A549 (cell line): ENCODE measurements at places on chromosomes 16 and 17. TPM values are rescaled to one million over a fixed set of nuclear protein-coding genes. Genes with fewer than 3 reads are reported as not detected.

TNFRSF17 gene
- polyA plus RNA-seq = not detected in 3 replicates

SYCE1L gene
- 5.2 to 8.0 TPM (median 6.6 TPM) in 3 replicates for polyA plus RNA-seq

DBNDD1 gene
- polyA plus RNA-seq = 39.9 to 44.7 TPM (median 43.8 TPM) in 3 replicates

BCL6B gene
- 0.03 to 0.04 TPM in 2 of 3 replicates, not detected in the other for polyA plus RNA-seq

MFAP4 gene
- 0.04 to 0.13 TPM (median 0.13 TPM) in 3 replicates for polyA plus RNA-seq

LHX1 gene
- 1.5 to 2.2 TPM (median 2.2 TPM) in 3 replicates for polyA plus RNA-seq

CDH8 gene
- polyA plus RNA-seq = 0.23 to 0.55 TPM (median 0.40 TPM) in 3 replicates

TPSAB1 gene
- polyA plus RNA-seq = not detected in 3 replicates

SALL1 gene
- polyA plus RNA-seq = 0.04 to 0.21 TPM (median 0.13 TPM) in 3 replicates

HOXB13 gene
- 3.0 to 3.5 TPM (median 3.2 TPM) in 3 replicates for polyA plus RNA-seq

ABCA6 gene
- polyA plus RNA-seq = 0.05 TPM in 1 of 3 replicates, not detected in the others

LLGL1 gene
- 15.5 to 19.3 TPM (median 18.9 TPM) in 3 replicates for polyA plus RNA-seq

MYH13 gene
- polyA plus RNA-seq = not detected in 3 replicates

TMEM107 gene
- polyA plus RNA-seq = 16.0 to 19.2 TPM (median 17.0 TPM) in 3 replicates

TBC1D3I gene
- 0.16 to 0.44 TPM (median 0.23 TPM) in 3 replicates for polyA plus RNA-seq

ZG16 gene
- not detected in 3 replicates for polyA plus RNA-seq

GINS2 gene
- polyA plus RNA-seq = 25.4 to 27.7 TPM (median 26.8 TPM) in 3 replicates

LGALS9B gene
- polyA plus RNA-seq = not detected in 3 replicates

MRPS23 gene
- 140 to 164 TPM (median 153 TPM) in 3 replicates for polyA plus RNA-seq

FZD2 gene
- 42.0 to 62.4 TPM (median 54.9 TPM) in 3 replicates for polyA plus RNA-seq

TBC1D3E gene
- polyA plus RNA-seq = 0.12 TPM in 1 of 3 replicates, not detected in the others

SMIM36 gene
- polyA plus RNA-seq = not detected in 3 replicates

NTN1 gene
- 0.12 to 0.20 TPM (median 0.17 TPM) in 3 replicates for polyA plus RNA-seq

CPNE7 gene
- 42.8 to 55.2 TPM (median 45.2 TPM) in 3 replicates for polyA plus RNA-seq

SPATA22 gene
- polyA plus RNA-seq = not detected in 3 replicates

GRB2 gene
- polyA plus RNA-seq = 89.0 to 91.9 TPM (median 90.1 TPM) in 3 replicates

ASB16 gene
- 0.12 to 0.16 TPM (median 0.15 TPM) in 3 replicates for polyA plus RNA-seq

NOTUM gene
- 0.45 to 0.92 TPM (median 0.91 TPM) in 3 replicates for polyA plus RNA-seq

CBX8 gene
- 11.0 to 13.1 TPM (median 11.9 TPM) in 3 replicates for polyA plus RNA-seq

ENO3 gene
- 79.0 to 109 TPM (median 102 TPM) in 3 replicates for polyA plus RNA-seq

CCL2 gene
- polyA plus RNA-seq = 130 to 161 TPM (median 144 TPM) in 3 replicates

MED1 gene
- polyA plus RNA-seq = 33.8 to 37.0 TPM (median 34.7 TPM) in 3 replicates

NETO2 gene
- polyA plus RNA-seq = 65.2 to 71.5 TPM (median 65.4 TPM) in 3 replicates

SPNS3 gene
- polyA plus RNA-seq = not detected in 3 replicates

CDRT15L2 gene
- not detected in 3 replicates for polyA plus RNA-seq

ZSCAN32 gene
- polyA plus RNA-seq = 11.4 to 13.6 TPM (median 12.4 TPM) in 3 replicates

CACNG3 gene
- polyA plus RNA-seq = not detected in 3 replicates

PTX4 gene
- polyA plus RNA-seq = 0.07 TPM in 2 of 3 replicates, not detected in the other

C16orf96 gene
- 0.01 to 0.03 TPM in 2 of 3 replicates, not detected in the other for polyA plus RNA-seq

CENPV gene
- polyA plus RNA-seq = 106 to 114 TPM (median 112 TPM) in 3 replicates

EVPL gene
- 11.2 to 14.6 TPM (median 13.9 TPM) in 3 replicates for polyA plus RNA-seq

RHBDF2 gene
- polyA plus RNA-seq = 42.9 to 50.2 TPM (median 46.0 TPM) in 3 replicates

CCL1 gene
- not detected in 3 replicates for polyA plus RNA-seq

CCL8 gene
- not detected in 3 replicates for polyA plus RNA-seq

TPSB2 gene
- polyA plus RNA-seq = not detected in 3 replicates

HNF1B gene
- polyA plus RNA-seq = 19.5 to 21.3 TPM (median 20.8 TPM) in 3 replicates

CTRB1 gene
- not detected in 3 replicates for polyA plus RNA-seq

MYH3 gene
- polyA plus RNA-seq = 2.1 to 2.6 TPM (median 2.2 TPM) in 3 replicates

CTRB2 gene
- polyA plus RNA-seq = not detected in 3 replicates
